ENCODE measurements at places on chromosomes 4 and X.

DNA sequence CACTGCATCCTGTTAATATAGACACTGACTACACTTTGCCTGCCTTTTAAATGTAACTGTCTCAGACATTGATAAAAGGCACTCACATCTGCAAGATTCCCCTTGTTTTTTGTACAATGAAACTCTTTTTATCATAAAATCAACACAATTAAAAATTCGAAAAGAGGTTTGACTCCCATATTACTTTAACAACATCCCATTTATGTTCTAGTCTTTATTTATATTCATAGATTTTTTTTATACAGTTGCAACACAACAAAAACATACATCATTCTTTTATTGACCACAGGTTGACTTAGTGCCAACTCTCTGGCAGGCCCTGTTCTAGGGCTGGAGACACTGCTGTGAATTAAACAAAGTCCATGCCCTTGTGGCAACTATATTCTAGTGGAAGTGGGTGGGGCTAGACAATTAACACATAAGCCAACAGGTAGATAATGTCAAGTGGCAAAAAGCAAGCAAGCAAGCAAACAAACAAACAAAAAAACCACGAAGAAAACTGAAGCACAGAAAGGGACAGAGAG lies 36.8 kb downstream of the ANK2 start:
- no peak for DNase-seq

DNA sequence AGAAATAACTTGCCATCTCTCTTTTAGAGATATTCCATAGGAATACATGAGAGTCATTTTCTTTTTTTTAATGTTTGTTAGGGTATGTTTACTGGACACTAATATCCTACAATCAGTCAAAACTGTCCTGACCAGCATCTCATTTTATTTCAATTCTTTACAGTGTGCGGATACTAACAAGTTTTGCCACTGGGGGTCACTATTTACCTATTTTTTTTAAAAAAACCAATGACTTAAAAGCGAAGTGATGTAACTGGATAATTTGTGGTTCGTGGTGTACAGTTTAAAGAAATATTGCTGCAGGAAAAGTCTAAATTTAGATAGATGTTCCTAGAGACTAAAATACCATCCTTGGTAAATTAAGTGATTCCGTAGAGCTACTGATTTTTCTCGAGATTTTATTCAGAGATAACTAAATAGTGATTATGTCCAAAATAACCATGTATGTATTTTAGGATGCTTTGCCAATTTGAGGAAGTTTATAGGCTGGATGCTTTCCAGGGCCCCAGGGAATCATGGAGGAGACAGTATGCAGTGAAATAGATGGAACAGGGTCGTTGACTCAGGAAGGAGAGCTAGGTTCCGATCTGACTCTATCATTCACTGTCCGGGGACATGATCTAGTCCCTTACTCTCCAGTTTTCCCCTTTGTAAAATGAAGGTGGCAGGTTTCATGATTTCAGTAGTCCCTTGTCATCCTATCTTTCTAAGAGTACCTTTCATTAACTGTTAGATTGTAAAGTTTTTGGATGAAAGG lies 34.0 kb upstream of the GNPDA2 start:
- peak; percentile 36 for DNase-seq

- DNase-seq = no peak
Observed at GRCh38 chrX:137033774-137034507, at the start of gene GPR101. TSS of gene GPR101 (minus strand) at chrX:137033995. CDS start at chrX:137031674, 2,321 bp downstream.

- no peak for DNase-seq
Observed at GRCh38 chrX:643241-643595, 12.6 kb downstream of the SHOX start.

GRCh38 chr4:73230865-73231517 lies 27.6 kb downstream of the ANKRD17 start:
- no peak for DNase-seq
